Transverse colon (tissue), 4 donors: ENCODE measurements at places on chromosomes 16 and 17. TPM values are rescaled to one million over a fixed set of nuclear protein-coding genes. Genes with fewer than 3 reads are reported as not detected.

The TOP2A gene
- 7.0 TPM for total RNA-seq

GRCh38 chr17:36746381-36747053 is 145.1 kb downstream of the MRM1 start:
- no peak for DNase-seq
- peaks cover 5% of the 10 kb centered on the region for H3K27me3 ChIP-seq
- no peak overlapping the region for H3K4me3 ChIP-seq
- H3K27ac ChIP-seq: no peak overlapping the region

The ZPBP2 gene
- not detected for total RNA-seq

DNA sequence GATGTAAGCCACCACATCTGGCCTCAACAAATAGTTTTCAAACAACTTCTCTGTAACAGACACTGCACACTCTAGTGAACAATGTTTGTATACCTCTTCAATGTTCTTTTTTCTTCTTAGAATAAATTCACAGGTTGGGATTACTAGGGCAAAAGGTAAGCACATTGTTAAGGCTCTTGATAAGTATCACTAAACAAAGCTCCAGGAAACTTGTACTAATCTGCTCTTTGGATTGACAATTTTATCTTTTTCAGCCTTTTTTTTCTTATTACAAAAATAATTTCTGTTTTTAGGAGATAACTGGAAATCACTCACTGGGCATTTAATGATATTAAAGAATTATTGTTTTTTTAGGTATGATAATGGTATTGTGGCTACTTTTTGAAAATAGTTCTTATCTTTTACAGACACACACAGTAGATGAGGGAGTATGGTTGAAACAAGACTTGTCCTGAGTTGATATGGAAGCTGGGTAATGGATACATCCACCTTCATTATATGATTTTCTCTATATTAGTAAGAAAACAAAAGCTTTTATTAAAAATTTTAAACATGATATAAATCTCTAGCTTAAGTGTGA is 7.7 kb upstream of the MPRIP start:
- no peak for DNase-seq
- H3K27ac ChIP-seq: no peak overlapping the region
- no peak overlapping the region for H3K4me3 ChIP-seq
- no peaks in the 10 kb centered on the region for H3K36me3 ChIP-seq
- H3K27me3 ChIP-seq: no peaks in the 10 kb centered on the region
- peaks cover 9% of the 10 kb centered on the region for H3K4me1 ChIP-seq

DNA sequence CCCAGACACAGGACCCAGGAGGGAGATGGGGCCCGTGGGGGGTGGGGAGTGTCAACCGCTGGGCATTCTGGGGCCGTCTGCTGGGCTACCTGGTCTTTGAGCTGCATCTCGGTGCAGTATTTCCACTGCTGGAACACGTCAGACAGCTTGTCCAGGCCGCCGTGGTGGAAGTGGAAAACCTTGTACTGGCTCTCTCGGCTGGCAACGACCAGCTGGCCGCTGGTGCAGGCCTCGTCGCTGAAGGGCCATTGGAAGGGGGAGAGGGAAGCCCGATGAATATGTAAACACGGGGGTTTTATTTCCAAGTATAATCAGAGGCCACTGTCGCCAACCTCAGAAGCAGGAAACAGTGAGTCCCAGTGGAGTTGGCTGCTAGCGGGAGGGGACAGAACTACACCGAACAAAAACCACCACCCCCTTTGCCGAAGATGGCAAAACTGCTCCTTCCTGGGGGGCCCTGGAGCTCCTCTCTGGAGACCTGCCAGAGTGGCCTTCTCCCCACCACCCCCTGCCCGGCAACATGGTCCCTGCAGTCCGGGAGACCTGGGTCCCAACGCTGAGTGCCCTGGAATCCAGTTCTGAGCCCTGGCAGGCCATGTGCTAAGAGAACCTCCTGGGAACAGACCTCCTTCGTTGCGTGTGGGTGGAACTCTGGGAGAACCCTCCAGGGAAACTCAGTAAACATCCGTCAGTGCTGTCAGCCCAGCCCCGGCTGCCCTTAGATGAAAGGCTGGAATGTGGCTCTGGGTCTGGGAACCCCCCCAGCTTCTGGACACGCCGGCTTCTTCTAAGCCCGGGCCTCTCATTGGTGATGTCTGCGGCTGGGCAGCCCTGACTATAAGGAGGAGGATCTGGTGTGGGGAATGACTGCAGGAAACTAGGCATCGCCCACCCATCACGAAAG is 84.1 kb downstream of the TBC1D16 start:
- DNase-seq: no peak
- no peaks in the 10 kb centered on the region for H3K36me3 ChIP-seq
- H3K4me3 ChIP-seq: no peak overlapping the region
- H3K4me1 ChIP-seq: no peaks in the 10 kb centered on the region
- peak overlapping the region; percentile 54 for H3K27ac ChIP-seq
